Caco-2 (cell line): ENCODE measurements at places on chromosomes 6 and 20.

DNA sequence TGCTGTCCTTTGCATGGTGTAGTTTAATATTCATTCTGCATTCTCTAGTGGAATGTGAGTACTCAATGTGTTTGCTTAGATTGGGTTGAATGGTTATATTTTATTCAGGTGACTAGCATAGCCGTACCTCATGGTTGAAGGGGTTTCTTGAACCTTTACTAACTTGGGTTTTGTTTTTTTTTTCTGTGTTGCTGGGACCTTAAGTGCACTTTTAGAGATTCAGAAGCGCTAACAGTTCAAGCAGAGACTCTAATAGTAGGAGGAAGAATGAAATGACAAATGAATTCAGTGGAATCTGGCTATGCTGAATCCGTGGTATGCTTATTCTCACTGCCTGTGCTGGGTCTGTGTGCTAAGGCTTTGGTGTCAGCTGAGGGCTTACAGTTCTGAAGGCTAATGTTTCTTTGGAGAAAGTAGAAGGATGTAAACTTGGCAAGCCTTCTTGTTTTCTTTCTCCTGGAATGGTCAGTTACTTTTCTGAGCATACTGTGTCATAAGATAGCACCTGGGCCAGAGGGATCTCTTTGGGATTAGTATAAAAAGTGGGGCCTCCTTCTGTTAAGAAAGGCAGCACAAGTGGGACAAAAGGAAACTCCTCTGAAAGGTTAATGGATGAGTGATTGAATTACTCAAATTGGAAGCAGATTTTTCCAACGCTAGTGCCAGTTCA, 28.7 kb downstream of the RNF144B start:
- H3K4me3 ChIP-seq, result no peak overlapping the region
- H3K4me1 ChIP-seq, result no peaks in the 10 kb centered on the region
- no peak overlapping the region for H3K27ac ChIP-seq
- H3K27me3 ChIP-seq, result no peaks in the 10 kb centered on the region

DNA sequence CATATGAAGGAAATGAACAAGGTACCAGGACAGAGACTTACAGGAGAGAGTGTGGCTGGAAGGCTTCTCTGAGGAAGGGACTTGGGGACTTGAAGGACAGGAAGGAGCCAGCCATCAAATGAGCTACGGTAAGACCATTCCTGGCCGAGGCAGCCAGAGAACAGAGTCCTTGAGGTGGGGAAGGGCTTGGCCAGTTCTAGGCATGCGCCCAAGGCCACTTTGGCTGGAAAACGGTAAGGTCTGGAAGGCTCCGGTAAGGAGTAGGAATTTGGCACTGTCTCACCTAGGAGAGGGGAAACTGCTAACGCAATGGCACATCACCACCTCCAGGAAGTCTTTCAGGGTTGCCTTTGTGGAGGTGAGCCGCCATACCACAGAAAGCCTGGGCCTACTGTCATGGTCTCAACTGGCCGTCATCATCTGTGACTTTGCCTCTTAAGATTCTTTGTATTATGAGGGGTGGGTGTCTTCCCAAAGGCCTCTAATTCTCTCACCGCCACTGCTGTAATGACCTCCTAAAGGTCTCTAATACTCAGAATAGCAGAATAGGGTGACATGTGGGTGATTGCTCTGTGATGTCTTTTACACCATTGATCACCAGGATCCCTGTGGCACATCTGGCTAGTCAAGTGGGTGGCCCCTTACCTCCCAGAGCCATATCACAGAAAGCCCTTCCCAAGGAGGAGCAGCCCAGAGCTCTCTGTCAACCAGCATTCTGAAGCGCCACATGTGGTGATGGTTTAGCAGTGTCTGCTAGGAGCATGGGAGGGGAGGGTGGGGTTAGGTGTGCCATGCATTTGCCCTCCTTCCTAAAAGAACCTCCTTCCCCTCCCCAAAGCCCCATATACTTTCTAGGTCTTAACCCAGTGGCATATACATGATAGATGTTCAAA, 17.7 kb upstream of the STX16 start:
- no peaks in the 10 kb centered on the region for H3K36me3 ChIP-seq
- H3K27me3 ChIP-seq, result no peaks in the 10 kb centered on the region
- no peaks in the 10 kb centered on the region for H3K4me1 ChIP-seq
- H3K4me3 ChIP-seq, result no peak overlapping the region

GRCh38 chr6:39440039-39440426, 117.5 kb upstream of the KCNK16 start:
- no peaks in the 10 kb centered on the region; the same call in 1 of the 2 replicates for H3K27me3 ChIP-seq
- no peak overlapping the region for H3K27ac ChIP-seq
- H3K4me1 ChIP-seq, result no peaks in the 10 kb centered on the region
- no peak for DNase-seq
- no peak overlapping the region for H3K4me3 ChIP-seq

DNA sequence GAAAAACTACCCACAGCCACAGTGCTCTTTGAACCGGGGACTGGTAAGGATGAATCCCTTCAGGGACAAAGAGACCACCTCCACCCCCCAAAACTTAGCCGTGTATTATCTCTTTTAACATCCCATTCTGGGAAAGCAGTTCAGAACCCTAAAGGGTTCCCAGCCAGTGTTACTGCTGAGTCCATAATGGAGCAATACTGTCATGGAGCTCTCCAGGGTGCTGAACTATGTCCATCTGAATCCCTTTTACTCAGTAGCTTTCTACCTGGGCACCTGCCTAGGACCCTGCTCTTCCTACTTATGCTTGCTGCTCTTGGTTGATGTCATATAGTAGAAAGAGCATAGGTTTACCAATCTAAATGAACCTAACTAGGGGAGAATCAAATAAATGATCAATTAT, 22.3 kb upstream of the SAYSD1 start:
- peak; percentile 53 for DNase-seq
- no peak overlapping the region for H3K4me3 ChIP-seq
- H3K27me3 ChIP-seq, result no peaks in the 10 kb centered on the region
- H3K36me3 ChIP-seq, result no peaks in the 10 kb centered on the region
- no peaks in the 10 kb centered on the region for H3K4me1 ChIP-seq
- H3K27ac ChIP-seq, result no peak overlapping the region

- no peak overlapping the region for H3K4me3 ChIP-seq
- DNase-seq, result peak; percentile 80
- H3K27me3 ChIP-seq, result no peaks in the 10 kb centered on the region
Measured at GRCh38 chr20:6709910-6710595, 57.4 kb upstream of the BMP2 start.

DNA sequence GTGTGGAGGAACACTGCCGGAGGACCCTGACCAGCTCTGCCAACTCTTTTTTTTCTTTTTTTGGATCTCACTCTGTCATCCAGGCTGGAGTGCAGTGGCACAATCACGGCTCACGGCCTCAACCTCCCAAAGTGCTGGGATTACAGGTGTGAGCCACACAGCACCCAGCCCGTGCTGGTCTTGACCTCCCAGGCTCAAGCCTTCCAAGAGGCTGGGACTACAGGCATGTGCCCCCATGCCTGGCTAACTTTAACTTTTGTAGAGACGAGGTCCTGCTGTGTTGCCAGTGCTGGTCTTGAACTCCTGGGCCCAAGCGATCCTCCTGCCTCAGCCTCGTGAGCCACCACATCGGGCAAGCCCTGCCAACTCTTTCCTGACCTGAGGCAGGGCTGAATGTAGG, 11.2 kb downstream of the GCNT2 start:
- no peaks in the 10 kb centered on the region for H3K27me3 ChIP-seq
- DNase-seq, result no peak
- H3K4me3 ChIP-seq, result no peak overlapping the region
- H3K27ac ChIP-seq, result peak overlapping the region; percentile 56
- peaks cover 14% of the 10 kb centered on the region for H3K4me1 ChIP-seq

DNA sequence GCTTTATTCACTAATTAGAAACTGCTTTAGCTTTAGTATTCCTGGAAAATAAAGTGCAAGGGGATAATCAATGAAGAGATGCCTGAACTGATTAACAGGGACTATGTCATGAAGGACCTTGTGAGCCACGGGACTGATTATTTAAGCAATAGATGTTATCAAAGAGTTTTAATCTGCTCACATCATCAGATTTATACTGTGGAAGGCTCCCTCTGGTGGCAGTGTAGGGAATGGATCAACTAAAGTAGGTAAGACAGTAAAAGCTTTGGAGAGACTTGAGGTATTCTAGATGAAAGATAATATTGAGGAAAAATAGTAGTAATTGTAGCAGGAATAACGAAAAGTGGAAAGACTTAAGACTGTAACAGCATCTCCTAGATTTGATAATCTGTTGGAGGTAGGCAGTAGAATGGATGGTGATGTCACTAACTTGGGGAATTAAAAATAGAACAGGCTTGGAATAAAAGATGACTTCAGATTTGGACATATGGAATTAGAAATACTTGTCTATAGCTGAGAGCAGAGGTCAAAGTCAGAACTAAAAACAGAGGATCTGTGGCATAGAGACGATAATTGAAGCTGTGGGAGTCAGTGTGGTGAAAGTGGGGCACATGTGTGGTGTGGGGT, 80.3 kb upstream of the HTR1E start:
- no peak overlapping the region for H3K4me3 ChIP-seq
- H3K4me1 ChIP-seq, result no peaks in the 10 kb centered on the region
- DNase-seq, result no peak
- no peak overlapping the region for H3K27ac ChIP-seq

GRCh38 chr20:12090920-12091319, 173.2 kb downstream of the BTBD3 start:
- H3K27ac ChIP-seq, result no peak overlapping the region
- no peak overlapping the region for H3K4me3 ChIP-seq
- H3K36me3 ChIP-seq, result no peaks in the 10 kb centered on the region
- H3K27me3 ChIP-seq, result no peaks in the 10 kb centered on the region; the same call in 1 of the 2 replicates
- no peaks in the 10 kb centered on the region for H3K4me1 ChIP-seq

- H3K27ac ChIP-seq, result no peak overlapping the region
- DNase-seq, result no peak
- H3K36me3 ChIP-seq, result no peaks in the 10 kb centered on the region
- H3K4me1 ChIP-seq, result no peaks in the 10 kb centered on the region
- H3K4me3 ChIP-seq, result no peak overlapping the region
Measured at GRCh38 chr6:130161683-130162404, 60.9 kb downstream of the SAMD3 start.

DNA sequence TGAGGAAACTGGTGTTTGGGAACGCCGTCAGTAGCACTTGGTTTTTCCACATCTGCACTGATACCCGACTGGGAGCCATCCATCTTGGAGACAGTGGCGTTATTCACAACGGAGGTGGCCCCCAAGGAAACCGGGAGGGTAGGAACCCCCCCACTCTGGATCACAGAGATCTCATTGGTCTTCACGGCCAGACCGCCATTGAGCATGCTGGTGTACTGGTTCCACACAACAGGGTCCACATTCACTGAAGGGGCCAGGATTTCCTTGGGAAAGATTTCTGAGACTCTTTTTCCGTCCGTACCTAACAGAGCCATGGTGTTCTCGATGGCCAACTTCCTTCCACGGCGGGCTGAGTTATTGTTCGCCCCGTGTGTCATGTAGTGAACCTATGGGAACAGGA, 16.1 kb upstream of the ATP9A start:
- no peak for DNase-seq
- no peaks in the 10 kb centered on the region; the same call in 1 of the 2 replicates for H3K4me1 ChIP-seq
- no peaks in the 10 kb centered on the region for H3K27me3 ChIP-seq
- H3K27ac ChIP-seq, result no peak overlapping the region

GRCh38 chr20:23634985-23635767, 2.6 kb downstream of the CST3 start:
- no peaks in the 10 kb centered on the region for H3K36me3 ChIP-seq
- no peak overlapping the region for H3K27ac ChIP-seq
- DNase-seq, result no peak
- H3K4me1 ChIP-seq, result peaks cover 37% of the 10 kb centered on the region
- no peaks in the 10 kb centered on the region for H3K27me3 ChIP-seq

DNA sequence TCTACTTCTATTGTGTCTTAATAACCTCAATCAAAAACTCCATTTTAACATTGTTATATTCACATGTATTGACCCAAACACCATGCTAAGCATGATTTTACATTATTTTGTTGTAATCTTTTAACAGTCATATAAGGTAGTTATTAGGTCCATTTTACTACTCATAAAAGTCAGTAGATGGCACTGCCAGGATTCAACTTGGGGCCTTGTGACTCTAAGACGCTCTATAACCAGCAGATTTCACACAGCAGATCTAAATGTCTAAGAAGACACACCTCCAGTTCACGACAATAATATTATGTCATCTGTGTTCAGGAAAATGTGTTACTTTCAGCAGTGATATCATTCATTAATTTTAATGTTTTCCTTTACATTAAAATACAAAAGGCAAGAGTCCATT, 88.0 kb downstream of the FRK start:
- H3K27me3 ChIP-seq, result no peaks in the 10 kb centered on the region
- H3K4me1 ChIP-seq, result peaks cover 11% of the 10 kb centered on the region; the same call in 1 of the 2 replicates
- H3K27ac ChIP-seq, result no peak overlapping the region
- H3K36me3 ChIP-seq, result no peaks in the 10 kb centered on the region

GRCh38 chr6:161226009-161226964, 47.6 kb downstream of the AGPAT4 start:
- H3K4me1 ChIP-seq, result no peaks in the 10 kb centered on the region
- no peaks in the 10 kb centered on the region for H3K36me3 ChIP-seq
- no peak overlapping the region for H3K27ac ChIP-seq
- H3K27me3 ChIP-seq, result no peaks in the 10 kb centered on the region
- DNase-seq, result no peak

DNA sequence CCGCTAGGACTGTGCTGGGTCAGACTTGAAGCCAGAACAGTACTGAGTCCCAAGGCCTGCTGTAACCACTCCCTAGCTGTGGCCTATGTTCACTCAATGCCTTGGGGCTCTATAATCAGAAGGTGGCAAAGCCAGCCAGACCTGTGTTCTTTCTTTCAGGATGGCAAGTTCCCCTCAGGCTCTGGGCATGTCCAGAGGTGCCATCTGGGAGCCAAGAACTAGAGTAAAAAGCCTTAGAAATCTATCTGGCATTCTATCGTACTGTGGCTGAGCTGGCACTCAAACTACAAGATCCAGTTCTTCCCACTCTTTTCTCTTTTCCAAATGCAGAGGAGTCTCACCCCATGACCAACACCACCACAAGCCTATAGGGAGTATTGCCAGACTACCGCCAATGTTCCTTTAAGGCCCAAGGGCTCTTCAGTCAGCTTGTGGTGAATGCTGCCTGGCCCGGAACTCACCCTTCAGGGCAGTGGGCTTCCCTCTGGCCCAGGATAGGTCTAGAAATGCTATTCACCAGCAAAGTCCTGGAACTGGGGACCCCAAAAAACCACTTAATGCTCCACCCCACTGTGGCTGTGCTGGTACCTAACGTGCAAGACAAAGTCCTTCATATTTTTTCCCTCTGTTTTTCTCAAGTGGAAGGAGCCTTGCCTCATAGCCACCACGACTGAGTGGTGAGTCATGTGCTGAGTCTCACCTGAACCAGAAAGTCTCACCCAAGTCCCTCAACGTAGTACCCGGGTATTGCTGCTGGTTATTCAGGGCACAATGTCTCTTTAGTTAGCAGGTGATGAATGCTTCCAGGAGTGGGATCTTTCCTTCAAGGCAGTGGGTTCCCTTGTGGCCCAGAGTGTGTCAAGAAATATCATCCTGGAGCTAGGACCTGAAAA, 8.6 kb upstream of the SIRPB2 start:
- H3K36me3 ChIP-seq, result no peaks in the 10 kb centered on the region
- H3K4me3 ChIP-seq, result no peak overlapping the region
- no peaks in the 10 kb centered on the region for H3K27me3 ChIP-seq
- no peak for DNase-seq
- H3K4me1 ChIP-seq, result peaks cover 14% of the 10 kb centered on the region
